ENCODE measurements at places on chromosomes 11 and 22.

GRCh38 chr22:23053051-23053707 is 17.1 kb upstream of the GNAZ start:
- DNase-seq, result no peak

- DNase-seq, result no peak
These were observed 408.9 kb upstream of the CCDC90B start for GRCh38 chr11:83695046-83695445.

DNA sequence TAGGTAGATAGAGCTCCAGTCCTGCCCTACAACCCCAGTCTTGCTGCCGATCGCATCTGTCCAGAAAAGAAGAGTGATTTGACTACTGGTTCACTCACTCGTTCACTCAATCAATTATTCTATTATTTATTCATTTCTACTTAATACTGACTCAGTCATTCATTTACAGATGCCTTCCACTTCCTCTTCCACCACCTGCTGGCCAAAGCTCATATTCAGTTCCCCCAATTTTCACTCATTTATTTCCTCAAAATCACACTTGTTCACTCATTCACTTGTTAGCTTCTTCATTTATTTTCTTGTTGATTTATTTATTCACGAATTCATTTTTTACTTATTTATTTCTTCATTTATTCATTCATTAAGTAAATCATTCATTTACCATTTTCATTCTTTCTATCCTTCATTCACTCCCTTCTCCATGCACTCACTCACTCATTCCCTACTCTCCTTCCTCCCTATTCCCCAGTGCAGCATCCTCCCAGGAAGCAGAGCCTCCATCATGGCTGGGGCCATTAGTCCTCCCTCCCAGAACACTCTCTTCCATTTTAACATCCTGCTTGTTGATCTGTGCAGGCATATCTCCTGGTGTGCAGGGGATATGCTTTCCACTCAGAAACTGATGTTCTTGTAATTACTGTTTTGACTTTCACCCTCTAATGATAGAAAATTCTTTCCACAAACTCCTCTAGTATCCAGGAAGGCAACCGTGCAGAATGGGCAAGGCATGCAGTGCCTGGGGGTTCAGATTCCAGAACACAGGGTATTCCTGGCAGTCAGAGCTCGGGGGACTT is 281.0 kb downstream of the TENM4 start:
- DNase-seq, result no peak

- peak; percentile 90 for DNase-seq
These were observed at the start of gene UBE2L6 for GRCh38 chr11:57567515-57568329. Gene UBE2L6, minus strand, starts transcription at chr11:57567672. Its CDS starts 61 bp downstream, at chr11:57567611.

DNA sequence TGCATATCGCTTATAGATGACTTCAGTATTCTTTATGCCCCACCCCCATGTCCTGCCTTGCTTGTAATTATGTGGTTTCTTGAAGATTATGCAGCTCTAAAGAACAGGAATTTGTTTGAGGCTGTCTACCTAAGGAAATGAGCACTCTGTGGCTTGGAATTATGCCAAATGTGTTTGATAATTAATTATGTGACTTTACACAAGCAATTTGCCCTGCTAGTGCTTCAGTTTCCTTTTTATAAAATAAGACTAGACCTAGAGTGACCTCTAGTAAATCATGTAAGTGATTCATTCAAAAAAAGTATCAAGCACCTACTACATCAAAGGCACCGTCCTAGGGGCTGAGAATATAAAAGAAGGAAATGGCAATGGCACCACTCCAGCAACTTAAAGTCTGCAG is 491.5 kb upstream of the KIRREL3 start:
- no peak for DNase-seq

GRCh38 chr11:2697866-2698265 is 1.9 kb downstream of the KCNQ1OT1 start:
- no peak for DNase-seq

GRCh38 chr11:25483915-25484635 is 847.9 kb upstream of the ANO3 start:
- no peak for DNase-seq

GRCh38 chr11:119513806-119514170 is 90.8 kb upstream of the THY1 start:
- no peak for DNase-seq

DNA sequence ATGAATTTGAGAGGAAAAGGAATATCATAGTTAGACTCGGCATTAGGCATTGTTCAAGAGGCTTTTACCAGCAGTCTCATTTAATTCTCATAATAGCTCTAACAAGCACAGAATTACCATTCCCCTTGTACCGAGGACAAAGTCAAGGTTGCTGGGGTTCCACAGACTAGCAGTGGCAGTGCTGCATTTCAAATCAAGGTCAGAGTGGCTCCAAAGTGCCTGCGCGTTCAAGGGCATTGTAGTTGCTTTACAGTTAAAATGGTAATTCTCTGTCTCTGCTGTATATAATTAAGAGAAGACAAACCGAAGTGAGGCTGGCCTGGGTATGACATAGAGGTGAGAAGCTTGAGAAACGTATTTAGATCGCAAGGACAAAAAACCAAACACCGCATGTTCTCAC is 40.4 kb upstream of the TP53AIP1 start:
- no peak for DNase-seq

GRCh38 chr11:120686516-120686915 is 175.0 kb downstream of the GRIK4 start:
- DNase-seq, result no peak

- no peak for DNase-seq
These were observed 37.9 kb downstream of the NECTIN1 start for GRCh38 chr11:119691020-119691666.

DNA sequence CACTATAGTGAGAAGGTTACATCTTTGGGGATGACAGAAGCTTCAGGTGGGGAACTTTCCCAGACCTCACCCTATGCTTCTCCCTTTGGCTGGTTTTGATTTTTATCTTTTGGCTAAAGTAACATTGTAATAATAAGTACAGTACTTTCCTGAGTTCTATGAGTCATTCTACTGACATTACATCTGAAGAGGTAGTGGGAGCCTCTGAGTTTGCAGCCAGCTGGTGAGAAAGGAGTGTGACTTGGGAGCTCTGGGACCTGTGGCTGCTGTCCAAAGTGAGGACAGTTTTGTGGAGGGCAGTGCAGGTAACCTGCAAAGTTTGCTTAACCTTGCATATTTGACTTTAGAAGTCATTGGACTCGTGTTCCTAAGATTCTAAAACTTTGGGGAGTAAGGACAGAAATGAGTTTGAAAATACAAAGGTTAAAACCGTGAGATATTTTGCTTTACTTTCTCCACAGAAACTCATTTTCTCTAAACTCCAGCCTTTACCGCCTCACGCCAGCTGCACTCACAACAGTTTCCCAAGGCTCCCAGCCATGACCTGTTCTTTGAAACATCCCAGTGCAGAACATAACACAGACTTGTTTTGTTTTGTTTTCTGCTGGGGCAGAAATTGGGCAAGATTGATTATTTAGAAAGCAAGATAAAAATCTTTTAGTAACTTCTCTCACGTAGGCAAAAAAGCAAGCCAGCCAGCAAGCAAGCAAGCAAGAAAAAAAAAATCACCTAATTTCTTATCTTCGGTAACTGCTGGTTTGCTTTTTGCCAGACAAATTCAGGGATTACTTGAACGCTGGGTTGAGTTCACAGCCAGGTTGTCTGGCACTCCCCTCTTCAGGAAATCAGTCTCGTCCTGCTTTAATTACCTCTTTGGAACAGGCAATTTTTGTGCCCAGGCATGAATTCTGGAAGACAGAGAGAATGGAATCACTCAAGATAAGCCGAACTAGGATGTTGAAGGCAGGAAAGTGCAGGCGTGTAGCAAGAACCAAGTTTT is 478.3 kb upstream of the ISX start:
- peak; percentile 27 for DNase-seq

DNA sequence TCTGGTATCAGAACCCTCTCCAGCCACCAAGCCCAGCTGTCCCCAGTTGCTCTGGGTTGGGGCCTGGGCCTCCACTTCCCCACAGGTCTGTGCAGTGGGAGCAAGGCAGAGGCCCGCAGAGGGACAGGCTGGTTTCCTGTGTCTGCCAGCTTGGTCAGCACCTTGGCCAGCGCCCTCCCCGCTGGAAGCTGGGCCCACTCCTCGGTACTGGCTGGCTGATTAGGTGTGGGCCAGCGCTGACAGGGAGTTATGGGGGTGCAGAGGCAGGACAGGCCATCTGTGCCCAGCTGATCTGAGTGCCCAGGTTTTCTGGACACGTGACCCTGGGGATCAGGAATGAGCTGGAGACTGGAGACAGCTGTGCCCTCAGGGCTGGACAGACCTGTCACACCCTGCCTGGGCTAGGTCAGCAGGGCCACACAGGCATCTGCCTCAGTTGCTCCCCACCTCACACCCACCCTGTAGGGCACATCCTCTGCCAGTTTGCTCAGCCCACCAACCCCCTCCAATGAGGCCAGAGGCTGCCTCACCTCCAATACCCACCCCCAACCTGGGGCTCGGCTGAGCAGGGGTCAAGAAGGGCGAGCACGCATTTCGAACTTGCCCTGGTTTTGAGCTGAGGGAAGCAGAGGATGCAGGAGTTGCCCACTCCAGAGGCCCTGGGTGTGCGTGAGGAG is 175.3 kb downstream of the IGLL1 start:
- peak; percentile 63 for DNase-seq

GRCh38 chr22:23470811-23471389 is 109.2 kb downstream of the IGLL1 start:
- no peak for DNase-seq

GRCh38 chr11:78195917-78196560 is 7.3 kb downstream of the USP35 start:
- peak; percentile 54 for DNase-seq

DNA sequence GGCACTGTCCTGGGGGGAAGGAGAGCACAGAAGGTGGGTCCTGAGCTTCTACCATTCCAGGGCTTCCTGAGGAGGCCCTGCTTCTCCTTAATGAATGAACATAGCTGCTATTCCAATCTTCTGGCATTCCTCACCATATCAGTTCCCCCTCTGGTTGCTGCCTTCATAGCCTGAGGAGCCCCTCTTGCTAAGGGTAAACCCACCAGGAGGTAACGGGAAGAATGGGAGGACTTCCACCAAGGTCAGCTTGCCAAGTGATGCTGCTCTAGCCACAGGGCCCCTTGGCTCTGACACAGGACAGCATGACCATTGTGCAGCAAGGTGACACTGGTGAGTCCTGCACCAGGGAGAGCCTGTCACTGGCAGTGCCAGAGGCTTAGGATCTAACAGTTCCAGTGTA is 1022.5 kb downstream of the TBC1D22A start:
- DNase-seq, result no peak

- no peak for DNase-seq
These were observed 39.6 kb upstream of the CHRM4 start for GRCh38 chr11:46431211-46431610.

DNA sequence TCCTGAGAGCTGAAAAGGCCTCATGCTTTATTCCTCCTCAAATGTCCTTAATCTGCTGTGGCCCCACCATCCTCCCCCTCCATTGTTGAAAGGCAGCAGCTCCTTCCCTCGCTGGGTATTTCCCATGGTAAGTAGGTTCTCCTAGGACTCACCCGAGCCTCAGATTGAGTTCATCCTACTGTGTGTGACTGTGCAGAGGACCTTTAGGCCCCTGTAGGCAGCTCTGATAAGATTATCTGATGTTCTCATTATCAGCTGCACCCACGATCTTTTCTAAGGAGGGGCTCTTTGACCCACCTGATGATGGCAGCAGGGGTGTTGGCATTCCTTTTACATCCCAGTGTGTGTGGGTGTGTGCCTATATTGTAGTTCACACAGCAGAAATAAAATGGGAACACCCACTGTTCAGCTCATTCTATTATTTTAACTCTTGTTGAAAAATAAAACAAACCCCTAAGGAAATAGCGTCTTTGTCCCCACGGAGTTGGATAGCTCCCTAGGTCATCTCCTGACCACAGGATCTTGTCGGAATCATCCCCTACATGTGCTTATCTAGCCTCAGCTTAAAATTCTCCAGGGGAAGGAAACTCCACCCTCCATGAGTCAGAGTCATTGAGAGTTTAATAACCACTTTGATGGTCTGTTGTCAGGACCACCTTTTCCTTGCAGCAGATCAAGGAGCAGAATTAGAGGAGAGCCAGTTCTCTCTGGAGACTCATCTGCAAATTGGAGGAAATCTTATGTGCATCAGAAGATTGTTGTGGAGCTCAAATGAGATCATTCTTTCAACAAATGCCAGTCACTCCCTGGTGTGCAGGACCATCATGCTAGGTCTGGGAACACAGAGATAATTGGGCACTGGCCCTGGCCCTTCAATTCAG is 19.3 kb downstream of the ENDOD1 start:
- no peak for DNase-seq

- no peak for DNase-seq
These were observed 57.6 kb downstream of the LIF start for GRCh38 chr22:30188911-30189310.

GRCh38 chr11:132851247-132851646 is 681.1 kb downstream of the OPCML start:
- no peak for DNase-seq

GRCh38 chr11:134364261-134364660 is 32.5 kb downstream of the GLB1L2 start:
- no peak for DNase-seq

- no peak for DNase-seq
These were observed 1167.7 kb downstream of the LRRC4C start for GRCh38 chr11:40291741-40292140.

- no peak for DNase-seq
These were observed 1250.0 kb downstream of the BRD1 start for GRCh38 chr22:48577691-48578090.

DNA sequence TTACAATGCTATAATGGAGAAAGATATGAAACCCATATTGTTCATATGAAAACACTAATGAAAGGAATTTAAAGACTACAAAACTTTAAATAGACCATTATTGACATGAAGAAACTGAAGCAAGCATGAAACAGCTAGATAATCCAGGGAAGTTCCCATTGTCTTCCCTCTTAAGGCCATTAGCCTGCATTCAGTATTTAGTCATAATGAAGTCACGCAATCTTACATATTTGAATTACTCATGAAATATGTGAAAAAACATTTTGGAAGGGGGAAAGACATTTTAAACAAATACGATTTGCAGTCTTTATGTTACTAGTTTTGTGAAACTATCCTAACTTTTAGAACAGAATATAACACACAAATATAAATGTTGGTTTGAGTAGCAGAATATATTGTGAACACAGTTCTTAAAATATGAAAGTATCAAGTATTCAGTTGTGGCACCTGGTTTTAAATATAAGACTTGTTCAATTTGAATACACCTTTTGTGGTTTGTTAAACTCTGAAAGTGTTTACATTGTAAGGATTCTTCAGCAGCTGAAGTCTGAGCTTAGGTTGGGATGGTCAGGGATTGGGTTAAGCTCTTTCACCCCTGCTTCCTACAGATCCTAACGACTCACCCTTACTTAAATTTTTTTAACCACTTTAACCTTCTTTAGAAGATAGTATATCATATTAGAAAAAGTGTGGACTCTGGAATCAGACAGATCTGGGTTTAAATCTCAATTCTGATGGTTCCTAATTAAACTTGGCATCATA is 500.3 kb upstream of the TENM4 start:
- no peak for DNase-seq

GRCh38 chr11:72338741-72339140 is 94.8 kb upstream of the PHOX2A start:
- DNase-seq, result no peak
